ENCODE measurements at places on chromosomes 4 and X. TPM values are rescaled to one million over a fixed set of nuclear protein-coding genes. Genes with fewer than 3 reads are reported as not detected.

Gene FAM47A
- total RNA-seq = not detected

Gene SSX3
- total RNA-seq = not detected

Gene AMTN
- not detected for total RNA-seq

Gene RWDD4
- 19.8 TPM for total RNA-seq

Gene RAI2
- total RNA-seq = 0.39 TPM

Gene SPP1
- not detected for total RNA-seq

Gene ASMT
- total RNA-seq = 1.1 TPM

Gene GLRA3
- total RNA-seq = not detected
